ENCODE measurements at places on chromosomes 11 and 22.
A peak's percentile ranks its signal among the peaks of the same experiment; 100 is the strongest.

GRCh38 chr11:40841231-40841630 lies 618.2 kb downstream of the LRRC4C start:
- DNase-seq: no peak

DNA sequence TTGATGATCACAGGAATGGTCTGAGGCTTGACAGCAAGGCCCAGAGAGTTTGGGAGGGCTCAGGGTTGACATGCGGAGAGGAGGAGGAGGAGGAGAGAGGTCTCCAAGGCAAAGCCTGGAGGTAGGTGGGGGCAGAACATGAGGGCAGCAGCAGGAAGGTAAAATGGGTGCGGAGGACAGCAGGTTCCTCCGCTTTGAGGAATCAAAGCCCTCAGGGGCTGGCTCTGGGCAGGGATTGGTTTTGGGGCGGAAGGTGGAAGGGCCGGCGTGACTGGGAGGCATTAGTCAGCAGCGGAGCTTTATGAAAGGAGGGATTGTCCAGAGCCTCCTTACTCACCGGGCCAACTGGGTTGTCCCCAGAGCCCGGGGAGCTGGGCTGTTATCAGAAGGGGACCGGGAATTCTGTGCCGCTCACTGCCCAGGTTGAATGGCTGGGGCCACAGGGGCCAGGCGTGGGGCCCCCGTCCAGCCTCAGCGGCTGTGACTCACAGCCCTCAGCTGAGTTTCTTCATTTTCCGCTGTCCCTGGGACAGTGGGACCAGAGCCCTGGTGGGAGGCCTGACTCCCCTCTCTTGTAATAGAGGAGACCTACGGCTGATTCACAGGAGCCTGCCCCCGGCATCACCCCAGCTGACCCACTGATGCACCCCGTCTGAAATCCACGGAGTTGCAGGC lies 36.2 kb downstream of the LIF start:
- DNase-seq: no peak

GRCh38 chr11:31957674-31958073 lies 133.2 kb upstream of the RCN1 start:
- no peak for DNase-seq

- DNase-seq: no peak
Measured at GRCh38 chr11:5266609-5267008, 3.1 kb downstream of the HBE1 start.

DNA sequence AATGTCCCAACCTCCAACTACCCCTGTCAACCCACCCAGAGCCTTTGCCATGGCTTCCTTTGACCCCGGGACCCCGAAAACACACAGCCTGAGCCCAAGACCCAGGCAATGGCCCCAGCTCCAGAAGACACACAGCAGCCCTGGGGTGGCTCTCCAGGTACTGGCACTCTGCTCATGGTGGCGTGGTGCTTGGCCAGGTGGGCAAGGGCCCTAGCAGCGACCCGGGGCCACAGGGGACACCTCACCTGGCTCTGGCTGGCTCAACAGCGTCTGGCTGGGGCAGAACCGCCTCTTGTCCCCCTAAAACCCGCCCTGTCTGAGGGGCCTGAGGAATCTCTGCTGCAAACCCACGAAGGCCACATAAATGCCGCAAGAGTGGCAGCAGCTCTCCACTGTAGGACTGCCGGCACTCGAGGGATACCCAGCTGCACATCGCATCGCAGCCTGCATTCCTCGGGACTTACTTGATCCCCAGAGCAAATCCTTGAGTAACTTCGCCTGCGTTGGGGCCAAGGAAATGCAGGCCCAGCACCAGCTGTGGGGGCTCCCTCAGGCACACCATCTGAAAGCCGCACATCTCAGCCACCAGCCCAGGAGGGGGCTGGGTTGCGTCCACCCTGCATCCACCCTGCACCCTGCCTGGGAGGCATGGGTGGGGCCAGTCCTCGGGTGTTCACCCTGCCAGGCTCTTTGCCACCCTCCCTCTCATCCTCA lies 23.1 kb upstream of the GNB1L start:
- DNase-seq: no peak

DNA sequence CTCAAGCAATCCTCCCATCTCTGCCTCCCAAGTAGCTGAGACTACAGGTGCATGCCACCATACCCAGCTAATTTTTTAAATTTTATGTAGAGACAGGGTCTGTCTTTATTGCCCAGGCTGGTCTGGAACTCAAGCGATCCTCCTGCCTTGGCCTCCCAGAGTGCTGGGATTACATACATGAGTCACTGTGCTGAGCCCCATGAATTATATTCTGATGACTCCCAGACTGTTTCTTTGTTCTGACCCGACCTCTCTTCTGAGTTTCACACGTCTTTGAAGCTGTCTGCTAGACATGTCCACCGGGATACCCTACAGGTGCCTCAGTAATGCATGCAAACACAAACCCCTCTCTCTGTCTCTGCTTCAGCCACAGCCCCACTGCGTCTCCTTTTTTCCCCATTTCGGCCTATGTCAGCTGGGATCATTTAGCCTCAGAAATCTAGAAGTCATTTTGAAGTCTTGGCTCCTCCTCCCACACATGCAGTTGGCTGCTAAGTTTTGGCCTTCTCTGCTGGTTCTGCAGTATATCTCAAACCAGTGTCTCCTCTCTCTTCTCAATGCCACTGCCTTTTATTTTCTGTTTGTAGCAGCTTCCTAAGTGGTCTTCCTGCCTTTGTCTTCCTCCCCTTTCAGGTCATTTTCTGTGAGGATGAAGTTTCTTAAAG lies 4.8 kb downstream of the VPS26B start:
- no peak for DNase-seq

DNA sequence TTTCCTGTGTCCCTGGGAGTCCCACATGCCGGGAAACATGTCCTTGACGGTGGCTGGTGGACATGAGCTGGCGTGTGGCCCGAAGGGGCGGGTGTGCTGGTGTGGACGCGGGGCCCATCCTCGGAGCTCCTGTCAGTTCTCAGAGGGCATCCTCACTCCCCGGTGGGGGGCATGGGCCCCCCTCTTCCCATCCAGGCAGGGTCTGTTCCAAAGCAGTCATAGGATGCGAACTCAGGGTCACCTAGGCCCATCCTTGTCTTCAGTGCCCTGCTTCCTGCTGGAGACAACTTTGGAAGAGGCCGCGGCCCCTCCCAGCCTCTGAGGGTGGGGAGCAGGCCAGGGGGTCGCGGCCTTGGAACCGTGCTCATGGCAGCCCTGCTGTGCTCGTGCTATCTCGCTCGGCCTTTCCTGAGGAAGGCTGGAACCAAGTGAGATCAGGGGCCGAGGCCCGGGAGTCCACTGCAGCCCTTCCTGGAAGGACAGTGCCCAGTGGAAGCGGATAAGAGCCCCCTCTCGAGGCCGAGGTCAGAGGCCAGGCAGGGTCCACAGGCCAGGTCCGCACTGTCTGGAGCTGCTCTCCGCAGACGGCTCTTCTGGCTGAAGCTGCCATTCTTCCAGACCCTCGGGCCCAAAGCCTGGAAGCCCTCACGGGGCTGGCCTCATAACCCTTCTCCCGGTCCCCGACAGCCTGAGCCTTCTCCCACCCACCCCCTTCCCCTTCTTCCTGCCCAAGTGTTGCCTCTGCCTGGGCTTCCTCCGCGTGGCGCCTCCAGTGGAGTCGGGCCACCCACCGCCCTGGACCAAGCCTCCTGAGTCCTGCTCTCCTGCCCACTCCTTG lies 8.7 kb downstream of the GRK2 start:
- DNase-seq: no peak

DNA sequence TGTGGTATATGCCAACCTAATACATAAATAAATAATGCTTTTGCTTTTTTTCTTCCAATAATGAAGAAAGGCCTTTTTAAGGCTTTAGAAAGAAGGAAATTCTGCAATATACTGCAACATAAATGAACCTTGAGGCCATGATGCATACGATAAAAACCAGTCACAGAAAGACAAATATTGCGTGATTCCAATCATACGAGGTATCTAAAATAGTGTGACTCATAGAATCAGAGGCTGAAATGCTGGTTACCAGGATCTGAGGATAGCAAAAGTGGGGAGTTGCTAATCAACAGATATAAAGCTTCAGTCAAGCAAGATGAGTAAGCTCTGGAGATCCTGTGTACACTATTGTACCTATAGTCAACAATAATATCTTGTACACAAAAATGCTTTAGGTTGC lies 24.2 kb downstream of the MS4A6A start:
- DNase-seq: no peak

- no peak for DNase-seq
Measured at GRCh38 chr22:24366701-24367100, 60.7 kb upstream of the ADORA2A start.

GRCh38 chr11:9099617-9100016 lies 8.2 kb upstream of the SCUBE2 start:
- no peak for DNase-seq

- no peak for DNase-seq
Measured at GRCh38 chr11:59706518-59707285, 6.9 kb downstream of the OR10V1 start.

- no peak for DNase-seq
Measured at GRCh38 chr22:36726007-36726380, 22.4 kb upstream of the CACNG2 start.

- DNase-seq: no peak
Measured at GRCh38 chr22:43802897-43803495, 9.1 kb downstream of the EFCAB6 start.

DNA sequence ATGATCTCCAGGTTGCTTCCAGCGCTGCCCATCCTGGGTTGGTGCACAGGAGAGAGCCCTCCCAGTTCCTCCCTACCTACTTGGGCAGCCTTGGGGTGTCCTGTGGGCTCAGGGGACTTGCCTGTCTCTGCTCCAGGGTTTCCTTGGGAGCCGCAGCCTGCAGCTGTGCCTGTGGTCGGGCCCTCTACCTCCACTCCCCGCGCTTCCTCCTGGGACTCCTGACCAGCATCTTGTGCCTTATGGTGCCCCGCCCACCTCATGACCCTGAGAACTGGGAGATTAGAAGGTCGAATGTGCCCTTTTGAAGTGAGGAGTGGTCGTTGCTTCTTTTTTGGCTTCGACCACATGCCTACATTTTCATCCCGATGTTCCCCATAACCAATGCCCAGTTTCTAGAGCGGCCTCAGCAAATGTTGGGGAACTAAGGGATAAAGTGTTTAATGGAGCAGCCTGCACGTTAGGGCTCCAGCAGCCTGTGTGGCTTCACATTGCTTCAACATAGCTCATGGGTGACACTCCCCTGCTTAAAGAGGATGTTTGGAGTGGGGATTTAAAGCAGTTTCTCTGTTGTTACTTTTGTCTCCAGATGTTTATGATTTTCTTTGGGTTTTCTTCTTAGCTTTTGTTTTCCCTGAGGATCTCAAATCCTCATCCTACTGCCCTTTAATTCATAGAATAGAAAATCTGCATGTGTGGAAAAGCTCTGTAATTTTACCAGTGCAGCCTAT lies 248.8 kb downstream of the TBC1D22A start:
- DNase-seq: no peak

GRCh38 chr11:16806791-16807190 lies 68.3 kb downstream of the C11orf58 start:
- DNase-seq: no peak

GRCh38 chr11:15497366-15497765 lies 382.6 kb downstream of the INSC start:
- no peak for DNase-seq

GRCh38 chr22:24200619-24201212 lies 19.4 kb downstream of the SUSD2 start:
- no peak for DNase-seq

DNA sequence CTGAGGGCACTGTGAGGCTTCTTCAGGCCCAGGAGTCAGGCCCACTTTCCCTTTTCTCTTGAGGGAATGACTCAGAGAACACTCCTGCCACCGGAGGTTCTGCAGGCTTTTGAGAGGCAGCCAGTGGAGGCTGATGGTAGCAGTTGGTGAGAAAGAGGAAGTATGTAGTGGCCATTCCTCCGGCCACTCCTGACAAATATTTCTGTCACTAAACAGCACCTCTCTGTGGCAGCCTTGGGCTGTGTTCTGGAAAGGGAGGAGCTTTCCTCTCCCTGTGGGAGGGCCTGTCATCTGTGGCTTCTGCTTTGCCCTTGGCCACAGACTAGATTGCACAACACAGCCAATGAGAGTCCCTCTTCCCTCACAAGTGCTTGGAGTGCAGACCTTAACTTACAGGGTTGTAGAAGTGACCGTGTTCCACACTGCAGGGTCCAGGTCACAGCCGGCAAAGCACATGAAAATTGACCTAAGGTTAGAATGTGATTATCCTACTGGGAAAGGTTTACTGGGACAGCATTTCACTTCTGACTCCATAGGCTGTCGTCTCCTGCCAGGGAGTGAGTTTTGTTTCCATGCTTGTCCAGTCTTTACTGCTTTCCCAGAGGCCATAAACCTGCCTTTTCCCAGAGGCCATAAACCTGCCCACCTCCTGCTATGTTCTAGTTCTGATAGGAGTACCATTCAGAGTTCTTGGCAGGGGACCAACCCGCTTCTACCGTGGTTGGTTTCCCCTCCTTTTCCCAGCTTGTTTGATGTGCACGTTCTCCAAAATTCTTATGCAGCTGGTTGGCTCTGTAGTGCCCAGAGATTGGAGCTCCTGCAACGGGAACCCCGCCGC lies 33.3 kb downstream of the MARK2 start:
- DNase-seq: peak; percentile 93

DNA sequence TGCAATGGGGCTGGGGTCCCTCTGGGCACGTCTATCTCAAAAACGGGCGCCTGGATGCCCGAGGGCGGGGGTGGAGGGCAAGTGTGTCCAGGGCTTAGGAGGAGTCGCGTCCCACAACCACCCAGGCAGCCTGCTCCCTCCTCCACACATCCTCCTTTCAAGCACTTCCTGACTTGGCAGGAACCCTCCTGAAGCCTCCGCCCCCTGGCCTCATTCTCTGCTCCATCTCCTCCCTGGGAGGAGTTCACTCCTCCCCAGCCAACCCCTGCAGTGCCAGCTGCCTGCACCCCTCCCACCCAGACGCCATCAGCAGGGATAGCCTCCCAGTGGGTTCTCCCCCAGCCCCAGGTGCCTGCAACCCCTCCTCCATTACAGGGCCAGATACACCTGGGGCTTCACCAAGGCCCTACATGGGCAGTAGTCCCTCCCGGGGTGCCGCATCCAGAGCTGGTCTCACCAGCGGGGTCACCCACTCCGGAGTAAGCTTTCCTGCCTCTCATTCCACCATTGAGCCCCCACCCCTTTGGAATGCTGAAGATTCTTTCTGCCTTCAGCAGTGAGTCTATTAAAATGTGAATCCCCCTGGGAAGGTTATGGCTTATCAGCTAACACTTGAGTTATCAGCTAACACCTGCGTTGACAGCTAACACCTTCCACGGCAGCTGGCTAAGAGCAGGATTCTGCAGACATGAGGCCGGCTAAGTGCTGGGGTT lies 24.4 kb downstream of the RTN4R start:
- DNase-seq: peak; percentile 18

Measured in kidney capillary endothelial cell (primary cell).